ENCODE measurements at places on chromosomes 11 and 22.

DNA sequence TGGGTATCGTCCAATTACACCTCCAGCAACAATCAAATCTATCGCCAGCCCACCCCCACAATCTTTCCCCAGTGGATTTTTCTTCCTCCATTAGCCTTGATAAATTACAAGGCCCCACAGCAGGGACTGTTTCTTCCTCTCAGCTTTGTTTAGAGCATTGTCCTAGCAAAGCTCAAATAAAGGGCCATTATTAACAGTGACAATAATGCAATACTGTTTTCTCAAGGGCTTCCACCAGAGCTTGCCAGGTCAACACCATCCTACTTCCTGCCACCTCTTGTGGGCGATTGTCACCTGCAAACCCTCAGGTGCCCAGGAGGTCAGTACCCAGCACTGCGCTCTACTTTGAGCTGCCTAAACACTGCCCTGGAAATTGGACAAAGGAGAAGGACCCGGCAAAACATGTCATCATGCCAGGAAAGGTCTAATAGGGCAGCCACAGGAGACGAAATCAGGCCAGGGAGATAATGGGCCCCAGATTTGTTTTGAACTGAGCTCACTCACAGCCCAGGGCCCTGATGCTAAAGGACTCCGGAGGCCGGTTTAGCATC, 95.2 kb downstream of the ABTB2 start:
- DNase-seq, result no peak

- DNase-seq, result no peak
These were observed 8.0 kb upstream of the HTATIP2 start for GRCh38 chr11:20355221-20356219.

- DNase-seq, result no peak
These were observed 15.3 kb downstream of the TMPRSS13 start for GRCh38 chr11:117913736-117914397.

GRCh38 chr11:115682888-115683287, 178.7 kb upstream of the CADM1 start:
- DNase-seq, result no peak

- DNase-seq, result no peak
These were observed 47.3 kb upstream of the LRRC32 start for GRCh38 chr11:76717816-76718215.

DNA sequence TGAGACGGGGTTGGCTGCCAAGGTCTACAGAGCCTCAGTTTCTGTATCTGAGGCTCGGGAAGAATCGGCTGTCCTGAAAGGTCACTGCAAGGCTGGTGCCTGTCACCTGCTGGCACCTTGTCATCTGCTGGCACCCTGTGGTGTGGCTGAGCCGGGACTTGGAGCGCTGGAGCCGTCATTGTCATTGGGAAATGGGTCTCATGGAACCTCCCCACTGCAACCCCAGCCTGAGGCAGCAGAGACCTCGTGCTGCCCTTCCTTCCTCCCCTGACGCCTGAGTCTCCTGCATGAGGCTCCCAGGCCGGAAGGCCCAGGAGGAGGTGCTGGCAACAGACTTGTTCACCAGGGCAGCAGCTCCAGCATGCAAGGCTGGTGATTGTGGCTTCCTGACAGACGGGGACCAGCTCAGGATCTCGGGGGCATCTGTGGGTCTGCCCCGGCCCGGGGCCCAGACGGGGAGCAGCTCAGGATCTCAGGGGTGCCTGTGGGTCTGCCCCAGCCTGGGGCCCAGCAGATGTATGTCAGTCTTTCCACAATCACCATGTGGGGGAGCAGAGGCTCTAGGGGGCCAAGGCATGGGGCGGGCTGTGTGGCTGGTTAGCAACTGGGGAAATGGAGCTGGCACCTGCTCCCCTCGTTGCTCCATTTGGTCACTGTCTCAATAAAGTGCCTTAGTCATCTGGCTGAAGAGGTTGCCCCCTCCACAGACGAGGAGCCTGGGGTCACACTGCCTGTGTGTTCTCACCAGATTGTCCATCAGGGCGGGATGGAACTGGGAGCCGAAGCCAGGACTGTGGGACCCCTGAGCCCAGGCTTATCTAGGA, 668.7 kb downstream of the BRD1 start:
- DNase-seq, result no peak

DNA sequence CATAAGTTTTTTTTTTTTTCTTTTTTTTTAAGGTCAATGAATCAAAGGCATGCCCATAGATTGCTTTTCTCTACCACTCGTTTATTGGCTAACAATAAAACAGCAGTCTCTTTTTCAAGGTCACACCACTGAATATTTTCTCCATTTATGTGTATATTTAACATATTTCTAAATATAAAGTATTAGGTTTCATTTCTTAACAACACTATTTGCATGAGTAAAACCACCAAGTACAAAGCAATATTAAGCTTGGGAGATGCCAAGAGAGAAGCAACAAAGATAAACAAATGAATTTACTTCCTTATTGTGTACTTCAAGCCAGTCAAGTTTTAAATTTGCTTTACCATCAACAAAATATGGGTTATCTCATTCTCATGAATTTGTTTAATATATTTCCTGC, 708.9 kb upstream of the CCDC179 start:
- DNase-seq, result no peak

- DNase-seq, result no peak
These were observed 59.8 kb upstream of the CD5 start for GRCh38 chr11:61042537-61042936.

- DNase-seq, result no peak
These were observed 616 bp downstream of the GGT5 start for GRCh38 chr22:24244144-24244787.

DNA sequence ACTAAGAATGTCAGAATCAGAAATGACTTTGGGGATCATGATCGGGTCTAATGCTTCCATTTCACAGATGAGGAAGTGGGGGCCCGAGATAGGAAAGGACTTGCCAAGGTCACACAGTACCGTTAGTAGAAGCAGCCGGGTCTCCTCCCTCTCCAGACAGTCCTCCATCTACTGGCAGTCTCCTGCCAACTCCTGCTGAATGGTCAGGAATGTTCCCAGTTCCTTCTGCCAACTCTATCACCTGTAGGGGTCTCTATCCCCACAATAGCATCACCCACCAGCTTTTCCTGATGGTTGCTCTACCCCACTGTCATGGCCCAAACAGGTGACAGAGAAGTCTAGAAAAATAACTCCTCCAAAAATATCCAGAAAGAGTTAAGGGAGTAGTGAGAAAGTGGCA, 23.9 kb upstream of the CCDC86 start:
- no peak for DNase-seq

GRCh38 chr22:27345691-27346090, 455.9 kb downstream of the MN1 start:
- DNase-seq, result no peak

DNA sequence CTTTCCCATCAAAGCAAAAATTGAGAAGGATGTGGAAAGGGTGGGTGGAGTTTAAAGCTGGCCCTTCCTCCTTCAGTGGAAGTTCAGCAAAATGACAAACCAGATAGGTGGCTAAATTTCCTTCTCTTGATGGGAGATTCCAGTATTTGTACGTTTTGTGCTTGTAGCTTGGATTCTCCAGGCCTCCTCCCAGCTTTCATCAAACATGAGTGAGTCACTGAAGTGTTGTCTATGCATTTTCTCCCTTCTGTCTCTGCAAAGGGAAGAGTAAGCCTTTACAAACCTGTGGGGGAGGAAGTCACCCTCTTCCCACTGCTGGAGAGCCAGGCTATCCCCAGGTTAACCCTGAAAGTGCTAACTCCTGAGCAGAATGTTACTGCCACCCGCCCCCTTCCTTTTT, 6.4 kb downstream of the MARK2 start:
- no peak for DNase-seq

DNA sequence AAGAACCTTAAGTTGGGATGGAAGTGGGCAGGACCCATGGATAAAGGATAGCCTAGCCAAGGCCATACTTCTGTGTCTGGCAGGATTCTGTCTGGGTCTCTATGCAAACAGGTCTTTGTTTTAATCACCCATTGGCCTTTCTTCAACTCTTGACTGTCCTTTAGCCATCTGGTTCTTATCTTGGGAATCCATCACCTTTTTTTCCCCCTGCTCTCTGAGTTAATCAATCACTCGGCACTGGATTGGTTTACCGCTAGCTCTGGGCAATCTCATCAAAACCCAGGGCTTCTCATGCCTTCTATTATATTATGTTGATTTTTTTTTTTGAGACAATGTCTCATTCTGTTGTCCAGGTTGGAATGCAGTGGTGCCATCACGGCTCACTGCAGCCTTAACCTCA, 1.8 kb upstream of the RNF169 start:
- no peak for DNase-seq

GRCh38 chr22:36351921-36352802, 35.6 kb downstream of the MYH9 start:
- DNase-seq, result no peak

GRCh38 chr11:63931045-63931444, 7.8 kb upstream of the NAA40 start:
- no peak for DNase-seq

DNA sequence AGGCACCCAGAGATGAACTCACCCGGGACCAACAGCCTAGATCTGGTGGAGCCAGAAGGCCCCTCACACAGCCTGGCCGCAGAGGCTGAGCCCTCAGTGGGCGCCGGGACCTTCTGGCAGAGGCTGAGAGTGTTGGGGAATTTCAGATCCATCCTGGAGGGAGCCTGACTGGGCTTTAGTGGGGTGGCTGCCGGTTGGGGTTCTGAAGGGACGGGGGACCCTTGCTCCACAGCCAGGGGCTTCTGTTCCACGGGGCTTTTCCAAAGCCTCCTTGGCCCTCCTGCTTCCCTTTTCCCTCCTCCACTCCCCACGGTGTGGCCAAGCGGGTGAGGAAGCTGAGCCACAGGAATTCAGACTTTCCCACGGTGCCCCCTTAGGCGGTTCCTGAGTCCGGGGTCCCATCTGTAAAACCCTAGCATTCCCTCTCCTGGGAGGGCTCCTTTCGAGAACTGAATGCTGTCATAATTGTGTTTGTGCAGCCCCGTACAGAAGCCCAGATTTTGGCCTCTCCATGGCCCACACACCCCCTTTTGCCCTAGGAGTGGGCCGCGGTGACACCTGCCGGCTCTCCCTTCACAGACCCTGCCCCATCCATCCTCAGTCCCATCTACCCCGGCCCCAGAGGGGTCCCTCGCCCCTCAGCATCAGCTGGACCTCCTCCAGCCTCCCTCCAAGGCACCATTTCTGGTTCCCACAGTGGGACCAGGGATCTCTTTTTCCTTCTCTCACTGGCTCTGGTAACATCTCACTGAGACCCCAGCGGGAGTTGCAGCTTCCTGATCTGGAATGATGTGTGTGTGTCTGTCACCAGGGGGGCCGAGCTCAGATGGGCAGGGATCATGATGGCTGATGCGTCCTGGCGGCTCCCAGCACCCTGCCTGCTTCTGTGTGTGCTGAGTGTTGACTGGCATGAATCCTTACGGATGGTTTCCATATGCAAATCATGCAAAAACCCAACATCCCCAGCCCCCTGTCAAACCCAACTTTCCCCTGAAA, 1048.4 kb downstream of the TBC1D22A start:
- no peak for DNase-seq

DNA sequence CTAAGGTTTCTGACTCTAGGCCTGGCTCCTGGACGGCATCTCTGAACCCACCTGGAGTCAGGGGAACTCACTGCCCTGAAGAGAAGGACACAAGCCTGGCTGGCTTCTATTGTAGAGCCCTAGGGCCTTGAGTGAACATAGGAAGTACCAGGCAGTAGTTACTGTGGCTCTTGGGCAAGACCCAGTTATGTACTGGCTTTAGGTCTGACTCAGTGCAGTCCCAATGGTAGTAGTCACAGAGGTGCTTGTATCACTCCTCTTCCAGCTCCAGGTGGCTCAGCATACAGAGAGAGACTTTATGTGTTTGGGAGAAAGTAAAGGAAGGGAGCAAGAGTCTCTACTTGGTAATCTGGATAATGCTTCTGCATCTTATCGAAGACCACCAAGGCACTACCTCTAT, 13.9 kb upstream of the PAK1 start:
- no peak for DNase-seq

- DNase-seq, result no peak
These were observed 889 bp upstream of the DMC1 start for GRCh38 chr22:38570779-38571364.

GRCh38 chr11:55658608-55659007, 3.4 kb upstream of the OR4C6 start:
- DNase-seq, result no peak

- DNase-seq, result no peak
These were observed 278.0 kb upstream of the PLET1 start for GRCh38 chr11:112538534-112539280.

GRCh38 chr11:33730716-33731115, 5.5 kb downstream of the CD59 start:
- DNase-seq, result no peak

- DNase-seq, result no peak
These were observed 9.3 kb downstream of the HINFP start for GRCh38 chr11:119130662-119131061.

GRCh38 chr11:47394322-47395222, 13.8 kb upstream of the SLC39A13 start:
- no peak for DNase-seq

DNA sequence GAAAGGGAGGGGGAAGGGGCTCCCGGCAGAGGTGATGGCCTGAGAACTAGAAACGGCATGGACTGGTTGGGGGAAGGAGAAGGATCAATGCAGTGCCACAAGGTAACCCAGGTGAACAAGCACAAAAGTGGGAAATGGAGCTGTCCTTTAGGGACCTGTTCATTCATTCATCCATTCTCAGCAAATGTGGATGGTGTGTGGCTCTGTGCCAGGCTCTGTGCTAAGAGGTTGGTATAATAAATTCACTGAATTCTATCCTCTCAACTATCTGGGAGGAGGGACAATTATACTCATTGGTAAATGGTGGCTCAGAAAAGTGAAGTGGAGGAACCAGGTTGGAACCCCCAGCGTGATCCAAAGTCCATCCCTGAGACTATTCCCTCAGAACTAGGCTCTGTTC, 18.6 kb upstream of the ARAP1 start:
- DNase-seq, result no peak

- no peak for DNase-seq
These were observed 46.1 kb upstream of the JAM3 start for GRCh38 chr11:134022748-134023147.

DNA sequence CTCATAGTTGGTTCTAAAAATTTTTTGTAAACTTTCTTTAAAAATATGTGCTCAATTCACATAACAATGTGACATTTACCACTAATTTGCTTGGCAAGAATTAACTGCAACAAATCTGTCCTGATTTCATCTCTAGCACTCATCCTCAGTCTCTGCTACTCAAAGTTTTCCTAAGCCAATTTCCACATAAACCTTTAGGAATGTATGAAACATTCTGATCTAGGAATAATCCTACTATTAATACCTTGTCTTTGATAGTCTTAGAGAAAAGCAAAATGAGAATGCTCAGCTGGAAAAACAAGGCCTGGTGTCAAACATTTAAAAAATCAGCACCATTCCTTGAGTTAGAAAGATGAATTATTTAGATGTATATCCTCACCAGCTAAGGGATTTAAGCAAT, 114.3 kb downstream of the CD44 start:
- DNase-seq, result no peak

- DNase-seq, result no peak
These were observed 28.8 kb downstream of the TRIOBP start for GRCh38 chr22:37725551-37726240.

GRCh38 chr11:77710358-77710757, 72.8 kb upstream of the CLNS1A start:
- no peak for DNase-seq

GRCh38 chr11:113615773-113616172, 90.3 kb downstream of the TMPRSS5 start:
- DNase-seq, result no peak
